ENCODE measurements at places on chromosomes 6 and 20. TPM values are rescaled to one million over a fixed set of nuclear protein-coding genes. Genes with fewer than 3 reads are reported as not detected.

ANKS1A gene
- 15.7 TPM for total RNA-seq

MYH7B gene
- total RNA-seq, result not detected

MAP7 gene
- 0.30 TPM for total RNA-seq

COX4I2 gene
- total RNA-seq, result not detected

MUC22 gene
- not detected for total RNA-seq

HLA-DMB gene
- not detected for total RNA-seq

Data from smooth muscle cell of the umbilical artery (primary cell).